ENCODE measurements at places on chromosomes 13 and 19.

- no peak for DNase-seq
Measured at GRCh38 chr13:36026531-36026930, 104.7 kb downstream of the DCLK1 start.

GRCh38 chr19:19077103-19077502, 13.3 kb downstream of the SLC25A42 start:
- no peak for DNase-seq

- DNase-seq = no peak
Measured at GRCh38 chr19:10888421-10888866, 17.1 kb downstream of the CARM1 start.

- DNase-seq = no peak
Measured at GRCh38 chr13:23042181-23042580, 138.6 kb upstream of the SGCG start.

DNA sequence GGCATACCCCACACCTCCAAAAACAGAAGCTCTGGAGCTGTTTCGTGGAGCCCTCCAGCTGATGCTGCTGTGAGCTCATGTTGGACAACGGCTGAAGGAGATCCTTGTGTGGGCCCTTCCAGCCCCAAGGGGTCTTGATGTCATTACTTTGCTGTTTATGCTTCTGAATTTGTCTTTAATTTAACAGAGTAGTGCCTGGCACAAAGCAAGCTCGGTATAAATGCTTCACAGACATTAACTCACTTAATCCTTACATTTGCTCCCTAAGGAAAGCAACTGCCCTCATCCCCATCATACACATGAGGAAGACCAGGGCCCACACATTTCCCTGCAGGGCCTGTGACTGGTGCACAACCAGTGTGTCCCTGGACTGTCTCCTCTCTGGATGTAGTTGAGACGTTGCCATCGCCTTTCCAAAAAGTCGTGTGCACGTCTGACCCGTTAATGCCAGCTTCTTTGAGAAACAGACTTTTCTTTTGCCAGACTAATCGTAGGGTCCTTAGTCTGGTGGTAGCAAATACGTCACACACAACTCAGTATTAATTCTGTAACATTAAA, 7.6 kb downstream of the COL4A1 start:
- DNase-seq = no peak

DNA sequence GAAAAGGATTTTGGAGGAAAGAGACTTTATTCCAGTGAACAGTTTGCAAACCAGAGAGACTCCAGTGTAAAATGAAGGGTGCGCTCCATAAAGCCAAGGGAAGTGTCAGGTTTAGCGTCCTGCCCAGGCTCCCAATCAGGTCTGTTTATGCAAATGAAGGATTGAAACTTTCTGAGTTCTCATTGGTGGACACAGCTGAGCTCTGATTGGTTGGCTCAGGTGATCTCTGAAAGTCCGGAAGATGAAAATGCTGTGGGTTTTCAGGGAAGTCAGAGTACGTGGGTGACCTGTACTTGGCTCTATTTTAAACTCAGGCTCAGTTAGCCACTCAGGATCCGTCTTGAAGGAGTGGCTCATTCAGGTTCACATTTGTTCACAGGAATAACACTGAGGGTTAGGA, 28.7 kb upstream of the CD33 start:
- no peak for DNase-seq

DNA sequence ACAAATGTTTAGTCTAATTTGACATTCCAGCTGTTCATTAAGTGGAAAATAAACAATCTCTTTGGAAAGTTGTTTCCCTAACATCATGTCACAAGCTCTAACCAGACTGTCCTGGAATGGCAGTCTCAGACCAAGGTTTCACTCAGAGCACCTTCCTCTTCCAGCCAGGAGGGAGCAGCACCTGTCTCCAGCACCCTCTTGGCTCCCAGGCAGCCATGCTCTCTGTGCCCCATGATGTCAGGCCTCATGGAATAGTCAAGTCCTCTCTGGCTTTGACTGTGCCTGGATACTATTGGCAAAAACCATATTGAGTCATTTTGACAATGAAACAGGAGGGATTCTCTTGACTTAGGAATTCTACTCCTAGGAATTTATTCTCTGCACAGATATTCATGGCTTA, 171.4 kb downstream of the OXGR1 start:
- no peak for DNase-seq

- no peak for DNase-seq
Measured at GRCh38 chr13:99898421-99898820, 73.1 kb downstream of the ZIC5 start.

- no peak for DNase-seq
Measured at GRCh38 chr13:24353736-24354135, 44.4 kb downstream of the C1QTNF9 start.

- no peak for DNase-seq
Measured at GRCh38 chr13:94992036-94992960, 280.0 kb upstream of the SOX21 start.

All from stimulated activated CD8-positive, alpha-beta memory T cell treated with anti-CD3 and anti-CD28 coated beads, Interleukin-12 subunit alpha, Interleukin-12 subunit beta, amount 100 ng/mL, for 4 hours (primary cell).